Activated CD8-positive, alpha-beta memory T cell treated with anti-CD3 and anti-CD28 coated beads, Interleukin-2, amount 10 ng/mL, durations not matched to agents 7 days and 5 days (primary cell): ENCODE measurements at places on chromosomes 6 and 20. TPM values are rescaled to one million over a fixed set of nuclear protein-coding genes. Genes with fewer than 3 reads are reported as not detected.
A peak's percentile ranks its signal among the peaks of the same experiment; 100 is the strongest.

- no peak overlapping the region for H3K27ac ChIP-seq
- no peaks in the 10 kb centered on the region for H3K36me3 ChIP-seq
- no peak for DNase-seq
- H3K27me3 ChIP-seq = peaks cover 3% of the 10 kb centered on the region
- peaks cover 11% of the 10 kb centered on the region for H3K4me1 ChIP-seq
These were observed 37.6 kb upstream of the KCNK5 start for GRCh38 chr6:39266782-39267355.

- DNase-seq = peak; percentile 21
- no peaks in the 10 kb centered on the region for H3K27me3 ChIP-seq
- H3K36me3 ChIP-seq = no peaks in the 10 kb centered on the region
- H3K4me1 ChIP-seq = no peaks in the 10 kb centered on the region
- no peak overlapping the region for H3K27ac ChIP-seq
- no peak overlapping the region for H3K4me3 ChIP-seq
These were observed 4.8 kb upstream of the CSTL1 start for GRCh38 chr20:23434521-23435313.

- no peaks in the 10 kb centered on the region for H3K4me1 ChIP-seq
- peaks cover 8% of the 10 kb centered on the region for H3K27me3 ChIP-seq
- H3K27ac ChIP-seq = no peak overlapping the region
- no peak overlapping the region for H3K4me3 ChIP-seq
These were observed 32.8 kb downstream of the APCDD1L start for GRCh38 chr20:58482416-58482815.

DNA sequence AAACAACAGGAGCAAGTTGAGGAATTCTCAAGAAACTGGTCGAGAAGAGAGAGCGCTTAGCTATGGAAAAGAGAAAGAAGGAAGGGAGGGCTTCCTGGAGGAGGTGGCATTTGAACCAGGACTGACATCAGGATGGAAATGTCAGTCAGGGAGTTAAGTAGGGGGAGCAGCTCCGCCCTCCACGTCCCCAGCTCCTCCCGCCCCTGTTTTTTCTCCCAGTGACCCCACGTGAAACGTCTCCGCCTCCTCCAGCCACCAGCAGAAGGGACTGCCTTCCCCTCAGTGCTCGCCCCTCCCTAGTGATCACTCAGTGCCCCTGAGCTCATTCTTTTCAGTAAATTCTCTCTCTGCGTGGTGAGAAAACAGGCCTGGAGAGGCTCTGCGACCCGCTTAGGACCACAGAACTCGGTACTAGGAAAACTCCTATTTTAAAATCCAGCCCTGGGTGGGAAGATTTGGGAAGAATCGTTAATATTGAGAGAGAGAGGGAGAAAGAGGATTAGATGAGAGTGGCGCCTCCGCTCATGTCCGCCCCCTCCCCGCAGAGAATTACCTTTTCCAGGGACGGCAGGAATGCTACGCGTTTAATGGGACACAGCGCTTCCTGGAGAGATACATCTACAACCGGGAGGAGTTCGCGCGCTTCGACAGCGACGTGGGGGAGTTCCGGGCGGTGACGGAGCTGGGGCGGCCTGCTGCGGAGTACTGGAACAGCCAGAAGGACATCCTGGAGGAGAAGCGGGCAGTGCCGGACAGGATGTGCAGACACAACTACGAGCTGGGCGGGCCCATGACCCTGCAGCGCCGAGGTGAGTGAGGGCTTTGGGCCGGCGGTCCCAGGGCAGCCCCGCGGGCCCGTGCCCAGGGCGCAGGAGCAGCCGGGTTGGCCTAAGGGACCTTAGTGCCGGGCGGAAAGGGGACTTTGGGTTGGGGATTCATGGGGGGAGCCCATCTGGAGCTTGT lies 4.6 kb downstream of the HLA-DPB1 start:
- H3K4me3 ChIP-seq = peak overlapping the region; percentile 42
- H3K36me3 ChIP-seq = peaks cover 40% of the 10 kb centered on the region
- H3K4me1 ChIP-seq = peaks cover 45% of the 10 kb centered on the region
- no peaks in the 10 kb centered on the region for H3K27me3 ChIP-seq
- no peak for DNase-seq

- no peak within 1 kb of the TSS for H3K27ac ChIP-seq
- H3K4me3 ChIP-seq = no peak within 1 kb of the TSS
- no peaks in the 10 kb centered on the region for H3K36me3 ChIP-seq
- H3K27me3 ChIP-seq = peaks cover 13% of the 10 kb centered on the region
- DNase-seq = no peak
These were observed at the start of gene NRSN1 for GRCh38 chr6:24125980-24126379. TSS of gene NRSN1 (plus strand) at chr6:24126215. CDS start at chr6:24134328, 8,113 bp downstream.

DNA sequence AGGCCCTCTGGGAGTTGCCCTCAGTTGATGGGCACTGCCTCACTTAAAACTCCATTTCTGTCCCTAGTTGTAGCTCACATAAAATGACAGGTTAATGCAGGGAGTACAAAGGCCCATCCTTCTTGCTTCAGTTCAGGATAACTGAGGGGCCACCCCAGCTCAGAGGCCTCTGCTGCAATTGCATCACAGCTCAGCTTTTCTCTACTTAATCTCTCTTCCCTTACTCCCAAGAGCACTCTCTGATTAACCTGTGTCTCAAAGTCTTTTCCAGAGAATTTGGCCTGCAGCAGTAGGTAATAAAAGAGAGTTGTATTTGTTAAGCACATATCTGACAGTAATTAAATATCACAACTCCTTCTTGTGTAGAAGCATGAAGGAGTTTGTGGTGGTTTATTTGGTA lies 40.9 kb upstream of the FLRT3 start:
- no peaks in the 10 kb centered on the region for H3K36me3 ChIP-seq
- H3K4me1 ChIP-seq = no peaks in the 10 kb centered on the region
- no peaks in the 10 kb centered on the region for H3K27me3 ChIP-seq
- no peak overlapping the region for H3K27ac ChIP-seq
- no peak for DNase-seq

DNA sequence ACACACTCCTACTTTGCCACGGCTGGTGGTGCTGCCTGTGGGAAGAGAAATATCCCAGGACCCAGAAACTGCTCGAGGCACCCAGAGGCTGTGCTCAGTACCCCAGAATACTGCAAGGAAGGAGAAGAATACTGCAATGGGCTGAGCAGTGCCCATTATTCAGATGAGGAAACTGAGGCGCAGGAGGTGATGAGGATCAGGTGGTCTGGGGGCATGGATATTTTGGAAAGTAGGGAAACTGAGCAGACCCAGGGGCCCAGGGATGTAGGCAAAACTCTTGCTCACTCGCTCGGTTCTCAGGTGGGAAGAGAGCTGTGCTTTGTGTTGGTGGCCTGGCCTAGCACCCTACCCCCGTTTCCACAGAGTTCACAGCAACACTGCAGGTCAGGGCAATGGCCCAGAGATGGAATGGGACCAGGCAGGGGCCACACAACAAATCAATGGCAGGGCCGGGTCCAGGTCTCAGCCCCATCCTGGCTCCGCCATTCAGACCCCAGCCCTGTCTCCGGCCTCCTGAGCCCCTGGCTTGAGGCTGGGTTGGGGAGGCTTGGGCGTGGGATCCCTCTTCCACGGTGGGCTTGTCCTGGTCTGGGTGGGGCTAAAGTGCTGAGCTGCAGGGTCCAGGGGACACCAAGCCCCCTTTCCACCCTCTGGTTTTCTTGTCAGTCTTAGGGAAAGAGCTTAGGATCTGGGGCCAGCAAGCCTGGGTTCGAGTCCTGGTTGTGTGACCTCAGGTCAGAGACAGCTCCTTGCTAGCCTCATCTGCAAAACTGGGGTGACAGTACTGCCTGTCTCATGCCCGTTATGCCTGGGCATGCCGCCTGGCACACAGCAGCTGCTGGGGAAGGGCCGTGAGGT lies 33.9 kb downstream of the SUN5 start:
- H3K4me1 ChIP-seq = peaks cover 60% of the 10 kb centered on the region
- no peak for DNase-seq
- H3K27ac ChIP-seq = no peak overlapping the region

GRCh38 chr6:20312606-20313005 lies 89.1 kb upstream of the E2F3 start:
- no peak for DNase-seq
- H3K36me3 ChIP-seq = no peaks in the 10 kb centered on the region
- H3K27me3 ChIP-seq = peaks cover 15% of the 10 kb centered on the region
- no peak overlapping the region for H3K27ac ChIP-seq
- H3K4me3 ChIP-seq = no peak overlapping the region

- H3K4me3 ChIP-seq = no peak overlapping the region
- no peak for DNase-seq
- no peaks in the 10 kb centered on the region for H3K27me3 ChIP-seq
- no peaks in the 10 kb centered on the region for H3K4me1 ChIP-seq
- H3K36me3 ChIP-seq = no peaks in the 10 kb centered on the region
These were observed 226.8 kb upstream of the HS3ST5 start for GRCh38 chr6:114569669-114570068.

GRCh38 chr6:18302561-18303439 lies 38.5 kb upstream of the DEK start:
- peaks cover 2% of the 10 kb centered on the region for H3K27me3 ChIP-seq
- no peak for DNase-seq
- H3K27ac ChIP-seq = no peak overlapping the region
- H3K4me3 ChIP-seq = no peak overlapping the region
- H3K36me3 ChIP-seq = no peaks in the 10 kb centered on the region
- H3K4me1 ChIP-seq = peaks cover 4% of the 10 kb centered on the region

DNA sequence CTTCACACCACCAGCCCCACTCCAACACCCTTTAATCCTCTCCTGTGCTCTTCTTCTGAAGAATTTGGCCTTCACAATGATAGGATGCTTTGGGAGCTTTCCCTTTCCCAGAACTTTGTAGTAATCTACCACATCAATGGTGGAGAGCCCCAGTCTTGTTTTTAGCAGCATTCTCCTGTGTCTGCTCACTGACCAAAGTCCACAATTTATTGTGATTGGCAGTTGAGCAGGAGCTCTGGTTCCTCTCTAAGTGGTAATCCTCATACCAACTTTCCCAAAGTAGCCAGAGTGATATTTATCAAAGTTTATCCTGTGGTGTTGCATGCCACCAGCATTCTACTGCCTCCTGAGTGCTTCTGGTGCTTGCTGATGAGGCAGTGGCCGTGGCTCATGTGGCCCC lies 29.0 kb upstream of the OPN5 start:
- no peak overlapping the region for H3K27ac ChIP-seq

- peaks cover 4% of the 10 kb centered on the region for H3K27me3 ChIP-seq
- no peak overlapping the region for H3K4me3 ChIP-seq
- H3K36me3 ChIP-seq = no peaks in the 10 kb centered on the region
- no peak overlapping the region for H3K27ac ChIP-seq
These were observed 15.0 kb upstream of the TRAM2 start for GRCh38 chr6:52591832-52592231.

GRCh38 chr6:98384801-98385200 lies 449.6 kb upstream of the POU3F2 start:
- H3K4me3 ChIP-seq = no peak overlapping the region
- H3K4me1 ChIP-seq = no peaks in the 10 kb centered on the region
- no peak overlapping the region for H3K27ac ChIP-seq
- H3K27me3 ChIP-seq = no peaks in the 10 kb centered on the region

DNA sequence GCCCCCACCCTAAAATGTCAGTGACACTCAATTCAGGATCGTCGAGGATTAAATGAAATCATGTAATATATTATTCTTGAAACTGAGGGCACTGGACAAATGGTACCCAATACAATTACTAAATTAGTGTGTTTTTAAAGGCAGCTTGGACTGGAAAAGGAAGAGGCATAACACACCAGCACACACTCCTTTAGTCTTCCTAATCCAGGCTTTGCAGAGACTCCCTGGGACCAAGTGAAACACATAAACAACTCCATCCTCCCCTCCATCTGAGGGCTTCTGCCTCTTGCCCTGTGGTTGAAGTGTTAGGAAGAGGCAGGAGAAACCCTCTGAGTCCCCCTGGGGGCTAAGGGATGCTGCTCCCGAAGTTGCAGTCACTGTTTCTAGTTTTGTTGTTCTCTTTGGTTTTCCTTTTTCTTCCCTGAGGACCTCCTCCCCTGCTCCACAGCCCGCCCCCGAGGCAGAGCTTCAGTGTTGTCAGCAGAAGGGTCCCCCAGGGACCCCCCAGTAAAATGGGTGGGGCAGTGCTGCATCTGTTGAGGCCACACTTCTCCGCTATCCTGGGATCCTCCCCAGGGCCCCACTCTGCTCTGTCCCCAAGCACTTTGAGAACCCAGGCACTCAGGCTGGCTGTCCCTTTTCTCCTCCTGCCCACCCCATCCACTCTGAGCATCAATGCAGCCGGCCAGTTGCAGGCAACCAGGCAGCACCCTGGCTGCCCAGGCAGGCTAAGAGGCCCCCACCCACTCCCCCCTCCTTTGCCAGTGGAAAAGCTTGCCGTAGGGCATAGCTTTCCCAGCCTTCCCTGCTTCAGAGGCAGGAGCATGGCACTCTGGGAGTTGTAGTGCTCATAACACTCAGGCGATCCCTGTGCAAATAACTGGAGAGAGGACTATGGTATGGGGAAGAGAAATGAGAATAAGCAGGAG lies 5.9 kb downstream of the TMEM63B start:
- H3K36me3 ChIP-seq = no peaks in the 10 kb centered on the region
- no peak overlapping the region for H3K27ac ChIP-seq
- peaks cover 12% of the 10 kb centered on the region for H3K4me1 ChIP-seq

GRCh38 chr6:100235631-100236030 lies 229.1 kb downstream of the SIM1 start:
- H3K4me1 ChIP-seq = peaks cover 15% of the 10 kb centered on the region
- no peak overlapping the region for H3K4me3 ChIP-seq
- peaks cover 48% of the 10 kb centered on the region for H3K27me3 ChIP-seq
- no peak for DNase-seq
- H3K27ac ChIP-seq = no peak overlapping the region

DNA sequence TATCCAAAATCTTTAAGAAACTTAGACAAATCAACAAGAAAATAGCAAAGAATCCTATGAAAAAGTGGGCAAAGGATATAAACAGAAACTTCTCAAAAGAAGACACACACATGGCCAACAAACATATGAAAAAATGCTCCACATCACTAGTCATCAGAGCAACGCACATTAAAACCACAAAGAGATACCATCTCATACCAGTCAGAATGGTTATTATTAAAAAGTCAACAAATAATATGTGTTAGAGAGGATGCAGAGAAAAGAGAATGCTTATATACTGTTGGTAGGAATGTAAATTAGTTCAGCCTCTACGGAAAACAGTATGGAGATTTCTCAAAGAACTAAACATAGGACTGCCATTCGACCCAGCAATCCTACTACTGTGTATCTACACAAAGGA lies 212.0 kb upstream of the DTNBP1 start:
- H3K4me3 ChIP-seq = no peak overlapping the region
- no peak for DNase-seq
- H3K27ac ChIP-seq = no peak overlapping the region

GRCh38 chr6:112021691-112022310 lies 32.1 kb upstream of the CCN6 start:
- H3K4me1 ChIP-seq = peaks cover 3% of the 10 kb centered on the region
- H3K27ac ChIP-seq = no peak overlapping the region

DNA sequence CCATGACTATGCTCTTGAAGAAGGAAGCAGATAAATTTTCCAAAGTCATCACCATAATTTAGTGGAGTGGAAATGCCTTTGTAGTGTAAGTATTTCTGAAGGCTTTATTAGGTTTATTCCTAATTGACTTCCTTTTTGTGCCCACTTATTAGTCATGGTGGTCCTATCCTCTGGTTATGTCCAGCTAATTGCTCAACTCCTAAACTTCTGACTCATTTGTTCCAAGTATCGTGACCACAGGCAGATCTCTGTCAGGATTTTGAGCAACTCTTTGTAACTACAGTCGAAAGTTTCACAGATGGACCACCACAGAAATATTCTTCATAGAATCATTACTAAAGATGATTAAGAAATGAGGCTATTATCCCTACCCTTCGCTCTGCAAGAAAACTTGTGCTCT lies 315.6 kb upstream of the PTCHD4 start:
- no peaks in the 10 kb centered on the region for H3K4me1 ChIP-seq
- H3K4me3 ChIP-seq = no peak overlapping the region
- no peaks in the 10 kb centered on the region for H3K36me3 ChIP-seq
- no peak for DNase-seq
- H3K27ac ChIP-seq = no peak overlapping the region

The PFDN4 gene
- 25.5 TPM for total RNA-seq

The CNPY3 gene
- 56.4 TPM for total RNA-seq

The MAS1 gene
- total RNA-seq = not detected

The PAQR8 gene
- 12.1 TPM for total RNA-seq

The SLC13A3 gene
- 0.19 TPM for total RNA-seq

The DUSP15 gene
- not detected for total RNA-seq
